GM23338 (cell line): ENCODE measurements at places on chromosomes 3 and 15. TPM values are rescaled to one million over a fixed set of nuclear protein-coding genes. Genes with fewer than 3 reads are reported as not detected.

DNA sequence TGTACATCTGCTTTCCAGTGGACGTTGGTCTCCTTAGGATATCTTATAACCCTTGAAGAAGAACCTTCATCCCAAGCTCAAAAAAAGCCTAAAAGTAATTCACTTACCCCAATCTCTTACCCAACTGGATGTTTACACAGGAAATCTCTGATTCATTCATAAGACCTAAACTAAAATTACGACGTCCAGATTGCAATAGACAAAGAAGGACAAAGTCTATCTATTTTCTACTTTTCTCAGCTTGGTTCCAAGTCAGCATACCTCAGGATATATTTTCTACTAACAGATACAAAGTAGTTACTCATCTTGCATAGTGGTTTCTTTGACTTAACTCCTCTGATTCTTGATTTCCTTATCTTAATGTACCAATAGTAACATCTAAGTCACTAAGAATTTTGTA lies 669.9 kb downstream of the OTOL1 start:
- DNase-seq, result no peak

The SCG5 gene
- total RNA-seq, result 48.1 and 49.2 TPM in 2 replicates

DNA sequence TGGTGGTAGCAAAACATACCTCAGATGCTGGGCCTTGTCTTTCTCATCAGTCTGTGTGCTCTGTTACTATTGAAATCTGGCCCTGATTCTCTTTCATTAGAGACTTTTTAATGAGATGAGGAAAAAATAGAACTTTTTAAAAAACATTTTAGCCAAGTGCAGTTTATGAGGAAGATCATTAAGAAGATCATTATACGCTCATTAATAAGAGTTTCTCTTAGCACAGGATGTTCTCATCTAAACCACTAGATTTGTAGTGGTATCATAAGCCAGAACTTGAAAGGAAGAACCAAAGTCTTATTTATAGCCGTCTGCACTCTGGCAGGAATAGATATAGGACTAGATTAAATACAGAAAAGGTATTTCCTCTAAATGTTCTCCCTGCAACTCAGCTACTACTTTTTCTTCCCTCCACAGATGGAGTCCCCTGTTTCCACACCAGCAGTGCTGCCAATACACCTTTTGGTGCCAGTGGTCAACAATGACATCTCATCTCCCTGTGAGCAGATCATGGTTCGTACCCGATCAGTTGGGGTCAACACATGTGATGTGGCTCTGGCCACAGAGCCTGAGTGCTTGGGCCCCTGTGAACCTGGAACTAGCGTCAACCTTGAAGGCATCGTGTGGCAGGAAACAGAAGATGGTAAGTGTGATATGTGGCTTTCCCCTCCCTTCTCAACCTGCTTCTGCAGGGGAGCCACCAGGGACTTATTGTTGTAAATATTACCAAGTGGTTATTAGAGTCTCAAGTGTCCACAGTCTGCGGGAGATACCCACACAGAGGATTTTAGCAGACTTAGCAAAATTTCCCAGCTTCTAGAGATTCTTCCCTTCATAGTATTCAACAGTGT lies 152.8 kb downstream of the RBPMS2 start:
- no peak for DNase-seq

- DNase-seq, result no peak
These were observed 48.5 kb downstream of the CMTM6 start for GRCh38 chr3:32454111-32454510.

DNA sequence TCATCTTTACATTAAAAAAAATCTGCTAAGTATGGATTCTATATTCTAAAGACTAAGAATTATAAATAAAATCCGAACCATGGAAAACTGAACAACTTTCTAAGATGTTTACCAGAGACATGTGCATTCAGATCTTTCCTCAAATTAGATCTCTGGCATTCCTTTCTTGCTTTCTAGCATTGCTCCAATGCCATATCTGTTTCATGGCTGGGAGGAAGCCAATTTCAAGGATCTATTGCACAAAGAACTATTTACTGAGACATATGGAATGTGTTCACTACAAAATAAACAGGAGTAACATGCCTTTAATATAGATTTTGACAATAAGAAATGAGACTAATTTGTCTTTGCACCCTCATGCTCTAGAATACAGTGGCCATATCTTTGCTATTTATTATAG lies 45.1 kb upstream of the NANOGP8 start:
- no peak for DNase-seq

DNA sequence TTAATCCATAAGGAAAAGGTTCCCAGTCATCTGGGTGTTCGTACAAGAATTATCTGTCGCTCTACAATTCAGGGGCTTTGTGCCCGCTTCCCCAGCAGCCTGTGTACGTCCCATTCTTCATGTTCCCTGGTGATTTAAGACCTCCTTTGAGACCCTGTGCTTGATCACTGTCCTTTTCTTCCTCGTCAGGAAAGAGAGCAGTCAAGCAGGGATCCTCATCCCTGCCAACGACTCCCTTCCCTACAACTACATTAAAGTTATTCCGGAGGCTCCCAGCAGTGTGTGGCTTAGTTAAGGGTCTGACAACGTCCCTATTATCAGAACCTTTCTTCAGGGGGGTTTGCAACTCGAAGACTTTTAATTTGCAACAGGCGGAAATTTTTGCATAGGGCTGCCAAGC lies 175.7 kb downstream of the FOXP1 start:
- no peak for DNase-seq

The IL17RD gene
- total RNA-seq, result 79.6 and 104 TPM in 2 replicates

DNA sequence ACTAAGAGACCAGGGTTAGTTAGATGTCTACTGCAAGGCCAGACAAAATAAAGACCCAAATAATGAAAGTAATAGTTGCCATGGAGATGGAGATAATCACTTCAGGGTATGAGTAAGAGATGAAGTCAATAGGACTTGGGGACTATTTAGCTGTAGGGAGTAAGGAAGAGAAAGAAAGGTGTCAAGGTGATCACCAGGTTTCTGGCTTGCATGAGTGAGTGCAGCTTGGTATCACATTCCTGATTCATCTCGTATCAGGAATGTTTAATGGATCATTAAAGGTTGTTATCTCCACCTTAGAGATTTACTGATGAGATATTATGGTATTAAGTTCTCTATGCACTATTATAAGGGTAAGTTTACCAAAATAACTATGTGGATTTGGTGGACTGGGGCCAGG lies 357.4 kb upstream of the ATP11B start:
- no peak for DNase-seq

The HESX1 gene
- 11.9 and 21.1 TPM in 2 replicates for total RNA-seq

DNA sequence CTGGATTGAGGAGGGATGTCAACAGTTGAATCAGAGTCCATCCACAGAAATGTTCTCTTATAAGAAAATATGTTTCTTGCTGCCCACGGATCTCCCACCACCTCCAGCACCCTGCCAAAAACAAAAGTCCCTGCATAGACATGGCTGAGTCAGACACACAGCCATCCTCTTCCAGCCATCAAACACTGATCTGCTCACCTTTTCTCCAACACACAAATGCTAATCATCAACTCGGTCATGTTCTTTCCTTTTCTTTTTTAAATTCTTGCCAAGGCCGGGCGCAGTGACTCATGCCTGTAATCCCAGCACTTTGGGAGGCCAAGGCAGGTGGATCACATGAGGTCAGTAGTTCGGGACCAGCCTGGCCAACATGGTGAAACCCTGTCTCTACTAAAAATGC lies 110.7 kb upstream of the IL12A start:
- no peak for DNase-seq

GRCh38 chr3:159025733-159026132 lies 223.9 kb downstream of the MFSD1 start:
- no peak for DNase-seq

The ROBO2 gene
- 4.3 and 7.8 TPM in 2 replicates for total RNA-seq

The CPNE4 gene
- 4.1 and 6.5 TPM in 2 replicates for total RNA-seq

The TMCO5A gene
- not detected in 2 replicates for total RNA-seq

The TRPM1 gene
- not detected in 2 replicates for total RNA-seq

GRCh38 chr3:160837394-160837980 lies 81.5 kb downstream of the PPM1L start:
- no peak for DNase-seq

DNA sequence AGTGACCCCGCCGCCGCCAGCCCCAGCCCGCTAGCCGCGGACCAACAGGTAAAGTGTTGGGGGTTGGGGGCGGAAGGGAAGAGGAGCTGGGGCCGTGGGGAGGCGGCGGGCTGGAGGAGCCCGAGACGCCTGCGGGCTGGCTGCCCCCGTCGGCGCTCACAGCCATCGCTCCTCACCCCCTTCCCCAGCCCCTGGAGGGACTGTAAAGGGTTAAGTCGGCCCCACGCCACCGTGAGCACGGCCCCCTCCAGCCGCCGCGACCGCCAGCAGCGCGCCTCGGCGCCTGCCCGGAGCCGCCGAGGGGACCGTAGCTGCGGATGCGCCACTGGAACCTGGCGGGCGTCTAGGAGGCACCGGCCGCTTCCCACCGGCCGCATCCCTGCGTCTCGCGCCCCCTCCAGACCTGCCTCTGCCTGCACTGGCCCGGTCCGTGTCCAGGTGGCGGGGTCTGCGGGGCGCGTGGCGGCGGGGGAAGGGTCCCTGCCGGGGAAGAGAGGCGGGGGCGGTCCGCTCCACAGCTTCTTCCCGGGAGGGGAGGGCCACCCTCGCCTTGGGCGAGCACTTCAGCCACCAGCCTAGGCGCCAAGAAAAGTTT lies 522 bp downstream of the MED12L start:
- peak; percentile 60 for DNase-seq

DNA sequence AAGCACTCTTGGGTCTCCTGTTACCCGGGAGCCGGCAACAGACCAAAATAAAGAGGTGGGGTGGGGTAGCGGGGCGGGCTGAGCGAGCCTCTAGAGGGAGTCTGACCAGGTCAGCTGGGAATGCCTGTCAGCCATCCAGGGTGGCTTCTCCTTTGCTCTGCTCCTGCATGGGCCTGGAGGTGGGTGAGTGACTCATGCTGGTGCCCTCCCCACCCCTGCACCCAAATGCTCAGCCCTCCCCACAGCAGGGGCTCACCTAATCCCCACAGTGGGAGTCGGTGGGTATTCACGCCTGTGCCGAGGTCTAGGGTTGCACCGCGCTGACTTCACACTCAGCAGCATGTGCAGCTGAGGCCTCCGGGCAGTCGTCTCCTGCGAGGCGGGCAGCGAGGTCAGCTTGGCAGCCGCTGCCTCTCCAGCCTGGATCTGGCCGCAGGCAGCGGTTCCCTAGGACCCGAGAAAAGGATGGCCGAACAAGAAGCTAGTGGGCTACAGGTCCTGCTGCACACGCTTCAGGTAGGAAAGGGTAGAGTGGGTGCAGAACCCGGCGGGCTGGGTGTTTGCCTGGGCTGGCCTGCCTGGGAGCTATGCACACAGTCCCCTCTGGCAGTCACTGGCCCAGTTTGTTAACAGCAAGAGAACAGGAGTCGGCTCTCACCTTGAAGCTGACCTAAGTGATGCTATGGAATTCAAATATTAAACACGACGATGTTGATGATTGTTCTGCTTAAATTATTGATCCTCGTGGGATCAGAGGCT lies at the start of gene AGBL1:
Gene AGBL1 (plus strand): TSS at position 364 of the 759 bp plus-strand sequence.
- DNase-seq, result peak; percentile 53

- DNase-seq, result no peak
These were observed 252.7 kb downstream of the ROBO1 start for GRCh38 chr3:79515072-79515471.

DNA sequence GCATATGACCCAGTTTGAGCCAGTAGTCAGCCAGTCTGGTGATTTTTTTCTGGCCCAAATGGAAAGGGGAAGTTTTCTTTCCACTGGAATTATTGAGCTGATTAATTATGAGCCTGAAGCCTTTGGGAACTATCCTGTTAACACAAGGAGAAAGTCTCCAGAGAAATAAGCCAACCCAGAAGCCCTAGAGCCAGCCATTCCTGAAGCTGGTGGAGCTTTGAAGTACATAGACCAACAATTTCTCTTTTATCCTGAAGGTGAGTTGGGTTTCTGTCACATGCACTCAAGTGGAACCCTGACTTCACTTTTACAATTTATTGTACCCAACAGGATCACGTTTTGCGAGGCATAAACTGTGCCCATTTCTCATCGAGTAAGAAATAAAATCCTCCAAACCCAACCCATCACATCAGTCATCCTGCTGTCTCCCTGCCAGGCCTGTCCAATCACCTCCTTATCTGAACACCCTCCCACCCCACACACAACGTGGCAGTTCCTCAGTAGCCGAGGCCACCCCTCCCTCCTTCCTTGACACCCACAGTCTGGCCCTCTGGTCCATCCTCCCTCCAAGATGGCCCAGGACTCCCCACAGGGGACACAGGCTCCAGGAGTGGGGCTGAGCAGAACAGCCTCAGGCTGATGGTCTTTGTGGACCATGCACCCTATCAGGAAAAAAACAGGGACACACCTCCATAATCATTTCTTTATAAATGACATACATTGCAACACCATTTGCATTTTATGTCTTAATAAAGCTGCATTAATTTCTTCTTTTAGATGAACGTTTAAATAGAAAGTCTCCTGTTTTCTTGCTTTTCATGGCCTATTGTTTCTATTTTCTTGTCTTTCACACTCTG lies 55.7 kb upstream of the GATA2 start:
- no peak for DNase-seq

The FAM227B gene
- 2.6 and 10.1 TPM in 2 replicates for total RNA-seq

The ZNF80 gene
- not detected in 2 replicates for total RNA-seq

- peak; percentile 24 for DNase-seq
These were observed 70.6 kb upstream of the STT3B start for GRCh38 chr3:31462050-31462569.

DNA sequence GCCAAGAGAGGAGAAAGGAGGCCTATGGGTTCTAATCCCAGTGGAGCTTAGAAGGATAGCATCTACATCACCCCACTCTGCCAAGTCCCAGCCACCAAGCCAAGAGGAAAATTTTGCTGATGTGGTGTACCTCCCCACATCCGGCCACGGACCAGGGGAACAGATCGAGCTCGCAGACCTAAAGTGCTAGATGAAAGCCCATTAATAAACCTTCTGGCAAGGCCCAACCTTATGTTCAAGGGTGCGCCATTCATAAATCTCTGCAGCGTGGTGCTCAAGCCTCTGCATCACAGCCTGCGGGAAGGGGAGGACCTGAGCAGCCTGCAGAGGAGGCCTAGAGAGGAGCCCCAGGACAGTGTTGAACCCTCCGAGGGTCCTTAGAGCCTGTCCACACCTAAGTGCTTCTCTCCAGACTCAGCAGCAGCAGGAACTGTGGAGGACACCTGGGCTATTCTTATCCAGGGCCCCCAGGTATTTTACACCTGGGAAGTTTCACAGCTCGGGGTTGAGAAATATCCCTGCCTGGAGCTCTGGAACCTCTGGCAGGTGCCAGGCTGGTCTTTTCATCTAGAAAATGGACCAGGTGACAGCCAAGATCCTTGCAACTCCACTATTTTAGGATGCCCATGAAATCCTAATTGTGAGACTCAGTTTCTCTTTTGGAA lies 68.0 kb downstream of the MRPL46 start:
- DNase-seq, result no peak

The RASGRP1 gene
- total RNA-seq, result 1.1 and 1.2 TPM in 2 replicates

- DNase-seq, result no peak
These were observed 32.2 kb downstream of the ADGRG7 start for GRCh38 chr3:100641471-100642032.

DNA sequence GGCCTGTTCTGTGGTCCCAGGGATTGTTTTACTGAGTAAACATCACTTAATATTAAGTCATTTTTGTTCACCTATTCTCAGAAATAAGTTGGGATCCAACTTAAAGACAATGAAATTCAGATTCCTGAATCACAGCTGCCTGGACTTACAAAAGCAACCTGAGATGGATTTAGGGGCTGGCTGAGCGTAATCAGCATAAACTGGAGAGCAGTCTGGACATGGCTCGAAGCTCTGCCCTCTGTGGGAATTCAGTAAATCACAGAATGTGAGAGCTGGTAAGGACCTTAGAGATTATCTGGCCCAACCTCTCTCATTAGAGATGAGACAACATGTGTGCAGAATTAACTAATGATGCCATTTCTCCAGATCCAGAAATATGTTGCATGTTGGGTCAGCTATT lies 23.7 kb downstream of the CCDC80 start:
- DNase-seq, result no peak

GRCh38 chr3:80439490-80439889 lies 671.7 kb upstream of the ROBO1 start:
- no peak for DNase-seq

- DNase-seq, result no peak
These were observed 2.7 kb downstream of the C3orf22 start for GRCh38 chr3:126555795-126556636.
